ENCODE measurements at places on chromosomes 13 and 19.

DNA sequence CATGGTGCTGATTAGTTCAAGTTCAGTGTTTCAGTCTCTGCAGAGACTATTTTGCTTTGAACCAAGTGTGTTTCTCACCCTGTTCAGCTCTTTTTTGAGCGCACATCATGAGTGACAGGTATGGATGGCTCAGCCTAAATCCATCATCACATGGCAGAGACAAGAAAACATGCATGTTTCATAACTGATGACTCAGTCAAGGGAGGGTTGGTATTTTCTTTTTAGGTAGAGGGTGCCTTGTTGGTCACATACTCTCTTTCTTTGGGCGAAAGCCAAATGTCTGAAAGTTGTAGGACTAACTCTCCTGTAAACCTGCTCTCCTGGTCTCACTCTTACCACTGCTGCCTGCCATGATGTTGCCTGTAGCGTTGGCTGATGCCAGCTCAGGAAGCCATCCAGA, 48.1 kb upstream of the RAP2A start:
- DNase-seq = no peak

DNA sequence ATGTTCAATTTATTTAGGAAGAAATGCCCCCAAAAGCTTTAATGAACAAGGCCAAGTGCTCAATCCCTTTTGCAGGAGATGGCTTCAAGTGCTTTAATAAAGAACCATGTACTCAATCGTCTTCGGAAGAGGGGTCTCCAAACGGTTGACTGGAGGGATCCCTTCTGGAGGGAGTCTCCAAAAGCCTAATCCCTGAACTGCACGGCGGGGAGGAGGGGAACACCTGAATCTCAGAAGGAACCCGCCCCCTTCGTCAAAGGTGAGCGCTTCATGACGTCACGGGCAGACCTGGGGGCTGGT, 505 bp downstream of the PAF1 start:
- no peak for DNase-seq

GRCh38 chr19:27971071-27971470, 1241.9 kb downstream of the UQCRFS1 start:
- DNase-seq = no peak

DNA sequence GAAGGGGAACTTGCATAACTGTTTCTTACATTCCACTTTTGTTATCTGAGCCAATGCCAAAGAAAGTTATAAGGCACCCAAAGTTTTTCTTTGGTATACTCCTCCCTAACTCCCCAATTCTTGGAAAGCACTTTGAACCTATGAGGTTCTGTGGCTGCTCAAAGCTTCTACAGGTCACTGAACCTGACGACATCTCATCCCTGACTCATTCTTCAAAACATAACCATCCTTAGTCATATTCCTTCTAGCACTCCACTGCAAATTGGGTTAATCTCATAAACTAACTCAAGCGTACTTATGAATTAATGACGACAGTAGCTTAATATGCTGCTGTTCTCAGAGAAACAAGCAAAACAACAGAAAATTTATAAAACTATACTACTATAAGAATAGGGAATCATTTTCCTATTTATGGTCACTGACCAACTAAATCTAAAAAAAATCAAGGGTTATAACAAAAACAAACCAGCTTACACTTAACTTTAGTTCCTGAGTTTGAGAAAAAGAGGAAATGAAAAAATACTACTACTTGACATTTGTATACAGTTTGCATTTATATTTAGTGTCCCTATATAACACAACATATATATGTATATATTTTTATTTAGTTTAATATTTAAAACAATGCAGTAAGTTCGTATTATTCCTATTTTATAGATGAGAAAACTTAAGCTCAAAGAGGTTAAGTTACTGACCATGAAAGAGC, 69.1 kb downstream of the CAB39L start:
- DNase-seq = no peak

DNA sequence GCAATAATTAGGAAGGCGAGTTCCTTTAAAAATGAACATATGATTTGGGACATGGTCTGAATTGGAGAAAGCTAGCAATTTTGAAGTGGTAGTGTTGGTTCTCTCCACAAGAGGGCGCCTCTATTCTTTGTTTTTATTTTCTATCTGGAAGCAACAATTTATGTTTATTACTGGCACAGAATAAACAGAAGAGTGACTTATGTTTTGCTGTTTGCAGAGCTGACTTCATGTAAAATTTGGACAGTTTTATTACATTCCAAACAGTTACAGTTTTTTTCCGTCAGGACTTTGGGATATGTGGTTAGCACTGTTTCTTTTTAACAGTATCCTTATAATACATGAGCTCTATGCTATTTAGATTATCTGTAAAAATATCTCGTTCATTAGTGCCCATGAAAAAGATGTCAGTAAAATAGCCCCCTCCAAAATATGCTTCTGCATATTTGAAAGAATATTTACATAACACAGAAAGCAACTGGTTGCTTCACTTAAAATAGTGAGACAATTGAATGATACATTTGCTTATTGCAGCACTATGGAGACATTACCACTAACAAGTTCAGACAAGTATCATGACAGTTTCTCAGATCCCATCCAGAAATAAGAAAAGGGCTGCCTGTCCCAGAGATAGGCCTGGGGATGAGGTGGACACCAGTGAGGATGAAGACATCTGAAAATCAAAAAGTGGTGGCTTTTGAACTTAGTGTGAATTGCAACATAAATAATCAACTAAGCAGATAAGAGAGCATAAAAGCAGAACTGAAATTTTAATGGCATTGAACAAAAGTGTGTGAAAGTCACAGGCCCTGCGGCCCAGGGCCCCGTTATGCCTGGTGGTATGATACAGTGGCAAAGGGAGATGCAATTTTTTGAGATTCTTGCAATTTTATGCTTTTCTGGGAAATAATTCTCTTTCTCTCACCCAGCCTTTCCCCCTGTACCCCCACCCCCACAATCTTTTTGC, 32.3 kb upstream of the FGF9 start:
- DNase-seq = peak; percentile 8

GRCh38 chr13:35711909-35712308, 235.4 kb upstream of the MAB21L1 start:
- no peak for DNase-seq

DNA sequence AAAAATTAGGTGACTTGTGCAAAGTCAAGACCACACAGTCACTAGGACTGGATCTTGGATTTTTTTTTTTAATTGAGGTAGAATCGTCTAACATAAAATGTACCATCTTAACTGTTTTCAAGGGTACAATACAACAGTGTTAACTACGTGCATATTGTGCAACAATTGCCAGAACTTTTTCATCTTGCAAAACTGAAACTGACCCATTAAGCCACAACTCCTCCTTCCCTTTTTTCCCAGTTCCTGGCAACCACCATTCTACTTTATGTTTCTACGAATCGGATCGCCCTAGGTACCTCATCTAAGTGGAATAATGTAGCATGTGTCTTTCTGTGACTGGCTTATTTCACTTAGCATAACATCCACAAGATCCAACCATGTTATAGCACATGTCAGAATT, 37.5 kb upstream of the POMP start:
- no peak for DNase-seq

GRCh38 chr19:31092274-31092673, 257.0 kb downstream of the TSHZ3 start:
- no peak for DNase-seq

DNA sequence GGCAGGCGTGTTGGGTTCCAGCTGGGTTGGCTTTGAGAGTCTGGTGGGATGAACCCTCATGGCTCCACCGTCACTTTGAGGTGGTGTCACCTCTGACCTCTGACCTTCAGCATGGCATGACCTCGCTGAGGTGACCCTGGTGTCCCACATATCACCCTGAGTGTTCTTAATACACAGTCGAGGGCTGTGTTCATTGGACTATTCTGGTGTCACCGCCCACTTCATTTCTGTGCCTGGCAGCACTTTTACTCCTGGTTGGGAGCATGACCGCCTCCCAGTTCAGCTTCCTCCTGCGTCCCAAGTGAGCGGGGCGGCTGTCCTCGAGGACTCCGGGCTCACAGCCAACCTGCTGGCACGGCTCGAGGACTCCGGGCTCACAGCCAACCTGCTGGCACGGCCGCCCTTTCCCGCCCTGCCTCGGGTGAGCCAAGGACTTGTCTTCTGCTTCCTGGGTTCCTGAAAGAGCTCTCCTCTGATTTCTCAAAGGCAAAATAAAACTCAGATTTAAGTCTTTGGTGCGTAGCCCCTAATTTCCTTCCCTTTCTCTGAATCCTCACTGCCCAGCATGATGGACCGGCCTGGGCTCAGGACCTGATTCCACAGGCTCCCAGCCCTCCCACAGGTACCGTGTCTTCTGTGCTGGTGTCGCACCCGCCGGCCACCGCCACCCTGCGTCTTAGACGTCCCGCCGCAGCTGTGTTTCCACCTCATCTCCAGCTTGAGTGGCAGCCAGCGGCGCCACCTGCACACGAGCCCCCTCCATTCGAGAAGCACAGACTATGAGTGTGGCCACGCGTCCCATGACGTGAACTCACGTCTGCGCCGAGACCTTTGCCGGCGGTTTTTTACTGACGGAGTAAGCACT, 10.4 kb downstream of the ATP4B start:
- DNase-seq = no peak

- no peak for DNase-seq
These were observed 119.0 kb downstream of the MYCBP2 start for GRCh38 chr13:77207943-77208342.

DNA sequence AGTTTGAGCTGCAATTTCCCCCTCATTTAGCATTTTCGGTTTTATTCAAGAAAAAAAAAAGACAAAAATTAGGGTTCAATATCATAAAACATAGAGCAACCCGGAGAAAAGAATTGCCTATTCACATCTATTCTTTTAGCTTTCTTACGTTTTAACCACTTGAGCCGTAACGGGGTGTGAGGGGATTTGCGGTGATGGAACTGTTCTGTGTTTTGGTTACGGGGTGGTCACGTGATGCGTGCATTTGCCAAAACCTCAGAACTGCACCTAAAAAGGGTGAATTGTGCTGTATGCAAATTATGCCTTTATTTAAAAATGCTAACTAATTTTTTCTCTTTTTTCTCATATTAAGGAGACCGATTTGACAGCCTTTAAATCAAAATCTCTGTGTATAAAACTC, 22.1 kb downstream of the CLEC11A start:
- no peak for DNase-seq

DNA sequence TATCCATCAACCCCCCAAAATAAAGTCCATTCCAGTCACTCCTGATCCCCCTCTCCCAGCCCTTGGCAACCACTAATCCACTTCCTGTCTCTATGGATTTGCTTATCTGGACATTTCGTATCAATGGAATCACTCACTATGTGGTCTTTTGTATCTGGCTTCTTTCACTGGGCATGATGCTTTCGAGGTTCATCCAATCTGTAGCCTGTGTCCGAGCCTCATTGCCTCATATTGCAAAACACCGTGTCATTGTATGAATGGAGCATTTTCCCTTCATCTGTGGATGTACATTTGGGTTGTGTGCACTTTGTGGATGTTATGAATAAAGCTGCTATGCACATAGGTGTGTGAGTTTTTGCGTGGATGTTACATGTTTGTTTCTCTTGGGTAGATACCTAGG, 1.4 kb upstream of the FZR1 start:
- DNase-seq = no peak

DNA sequence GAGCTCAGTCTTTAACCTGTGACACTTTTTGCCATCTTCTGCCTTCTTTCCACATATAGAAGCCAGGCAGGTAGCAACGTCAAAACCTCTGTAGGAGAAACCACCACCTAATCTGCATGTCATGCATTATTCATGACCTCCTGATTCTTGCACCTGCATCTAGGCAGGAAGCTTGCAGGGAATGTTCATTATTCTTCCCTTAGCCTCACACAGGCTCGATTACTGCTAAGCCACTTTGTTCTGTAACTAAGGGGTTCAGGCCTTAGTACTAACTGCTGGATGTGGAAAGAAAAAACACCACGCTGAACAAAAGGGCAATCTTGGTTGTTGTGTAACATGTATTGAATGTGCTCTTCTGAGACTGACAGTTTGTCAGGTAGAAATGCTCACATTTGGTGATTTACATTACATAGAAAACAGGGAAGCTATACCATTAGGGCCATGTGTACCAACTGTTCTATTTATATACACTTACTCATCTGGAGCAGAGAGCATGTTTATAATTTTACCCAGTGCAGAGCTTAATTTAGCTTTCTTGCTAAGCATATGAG, 366.9 kb downstream of the KLF12 start:
- no peak for DNase-seq

GRCh38 chr13:88862095-88862620, 1191.0 kb downstream of the SLITRK5 start:
- peak; percentile 65 for DNase-seq

DNA sequence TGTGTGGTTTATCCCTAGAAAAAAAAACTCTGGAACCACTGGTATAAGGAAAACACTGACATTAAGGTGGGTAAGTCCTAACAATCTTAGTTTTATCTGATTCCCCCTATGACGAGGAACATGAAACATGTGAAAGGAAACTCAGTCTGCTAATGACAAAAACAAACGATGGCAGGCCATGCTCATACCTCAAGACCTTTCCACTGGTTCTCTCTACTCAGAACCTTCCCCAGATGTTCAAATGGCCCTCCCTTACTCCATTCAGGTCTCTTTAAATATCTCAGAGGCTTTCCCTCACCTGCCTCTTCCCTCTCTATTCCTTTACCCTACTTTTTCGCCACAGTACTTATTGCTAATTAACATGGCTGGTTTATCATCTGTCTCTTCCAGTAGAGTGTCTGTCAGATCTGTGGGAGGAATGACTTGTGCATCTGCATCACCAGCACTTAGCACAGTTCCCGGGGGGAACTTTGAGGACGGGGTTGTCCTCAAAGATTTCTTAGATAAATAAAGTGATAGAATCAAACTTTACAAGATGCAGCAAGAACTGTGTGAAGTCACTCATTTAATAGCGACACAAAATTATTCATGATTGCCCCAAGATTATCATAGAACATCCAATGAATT, 1.5 kb downstream of the TUBGCP3 start:
- DNase-seq = no peak

DNA sequence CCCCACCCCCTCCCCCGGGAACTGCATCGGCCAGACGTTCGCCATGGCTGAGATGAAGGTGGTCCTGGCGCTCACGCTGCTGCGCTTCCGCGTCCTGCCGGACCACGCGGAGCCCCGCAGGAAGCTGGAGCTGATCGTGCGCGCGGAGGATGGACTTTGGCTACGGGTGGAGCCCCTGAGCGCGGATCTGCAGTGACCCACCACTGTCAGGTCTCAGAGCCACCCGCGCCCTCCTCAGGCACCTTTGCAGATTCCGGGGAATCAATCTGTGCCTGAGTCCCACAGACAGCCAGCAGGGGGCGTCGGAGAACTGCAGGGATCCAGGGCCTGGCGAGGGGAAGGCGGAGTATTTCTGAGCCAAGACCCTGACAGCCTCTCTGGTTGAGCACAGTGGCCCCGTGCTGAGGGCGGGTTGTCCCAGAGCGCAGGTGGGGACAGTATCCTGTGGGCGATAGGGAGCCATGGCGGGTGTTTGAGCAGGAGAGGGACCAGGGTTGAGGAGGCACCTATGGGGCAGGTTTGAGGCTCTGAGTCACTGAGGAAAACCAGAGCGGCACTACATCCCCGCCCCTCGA, 30.4 kb upstream of the CYP4F8 start:
- peak; percentile 11 for DNase-seq

Measured in NCI-H1930 (cell line).